ENCODE measurements at places on chromosomes 3 and 15.

GRCh38 chr15:62296756-62297507 lies 131.8 kb upstream of the C2CD4B start:
- DNase-seq = no peak

DNA sequence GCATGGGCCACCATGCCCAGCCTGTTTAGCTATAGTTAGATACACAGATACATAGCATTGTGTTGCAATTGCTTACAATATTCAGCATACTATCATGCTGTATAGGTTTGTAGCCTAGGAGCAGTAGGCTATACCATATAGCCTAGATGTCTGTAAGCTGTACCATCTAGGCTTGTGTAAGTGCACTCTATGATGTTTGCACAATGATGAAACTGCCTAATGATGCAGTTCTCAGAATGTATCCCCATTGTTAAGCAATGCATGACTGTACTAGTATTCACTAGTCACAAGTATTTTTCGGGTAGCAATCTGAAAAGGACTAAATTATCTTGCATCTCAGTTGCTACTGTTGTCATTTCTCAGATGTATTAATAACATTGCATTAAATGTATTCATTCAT lies 16.0 kb downstream of the PIGB start:
- no peak for DNase-seq

GRCh38 chr3:43238801-43239200 lies 47.5 kb upstream of the SNRK start:
- no peak for DNase-seq

GRCh38 chr3:124837730-124838186 lies 49.4 kb downstream of the ITGB5 start:
- DNase-seq = no peak

DNA sequence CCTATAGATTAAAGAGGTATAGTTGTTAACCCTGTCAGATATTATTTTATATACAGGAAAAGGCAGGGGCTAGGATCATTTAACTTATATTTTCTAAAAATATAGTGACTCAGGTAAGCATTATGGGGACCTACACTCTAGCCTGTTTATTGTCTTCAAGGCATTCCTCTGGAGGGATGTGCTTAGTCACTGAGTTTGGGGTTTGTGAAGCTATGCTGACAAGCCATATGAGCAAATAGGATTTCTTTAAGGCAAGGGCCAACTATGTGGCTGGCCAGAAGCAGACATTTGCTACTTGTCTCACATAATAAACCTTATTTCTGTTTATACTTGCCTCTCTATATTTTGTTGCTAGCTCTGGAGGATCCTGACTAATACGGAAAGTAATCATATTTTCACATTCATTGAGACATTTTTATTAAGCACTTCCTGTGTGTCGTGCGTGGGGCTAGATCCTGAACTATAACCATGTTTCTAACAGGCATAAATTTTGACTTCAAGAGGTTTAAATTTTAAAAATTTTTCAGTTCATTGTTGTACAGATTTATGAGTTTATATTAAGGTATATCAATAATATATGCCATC lies 153.4 kb downstream of the OTOL1 start:
- no peak for DNase-seq

GRCh38 chr3:190017521-190018288 lies 103.0 kb downstream of the P3H2 start:
- DNase-seq = no peak

DNA sequence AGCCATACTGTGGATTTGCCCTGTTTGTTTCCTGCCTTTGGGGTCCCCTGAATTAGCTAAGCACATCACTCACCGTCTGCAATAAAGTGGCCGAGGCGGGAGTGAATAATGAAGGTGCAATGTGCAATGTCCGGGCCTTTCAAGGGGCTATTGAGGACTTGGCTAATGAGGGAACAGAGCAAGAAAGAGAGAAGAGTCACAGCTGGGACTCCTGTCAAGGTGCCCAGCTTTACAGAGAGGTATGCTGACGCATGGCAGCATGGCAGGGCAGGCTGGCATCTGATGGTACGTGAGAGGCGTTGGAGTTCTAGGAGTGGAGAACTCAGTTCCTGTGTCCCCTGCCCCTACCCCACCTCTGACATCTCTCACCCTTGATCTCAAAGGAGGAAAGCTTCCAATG lies 13.8 kb upstream of the ATP2B2 start:
- DNase-seq = no peak

DNA sequence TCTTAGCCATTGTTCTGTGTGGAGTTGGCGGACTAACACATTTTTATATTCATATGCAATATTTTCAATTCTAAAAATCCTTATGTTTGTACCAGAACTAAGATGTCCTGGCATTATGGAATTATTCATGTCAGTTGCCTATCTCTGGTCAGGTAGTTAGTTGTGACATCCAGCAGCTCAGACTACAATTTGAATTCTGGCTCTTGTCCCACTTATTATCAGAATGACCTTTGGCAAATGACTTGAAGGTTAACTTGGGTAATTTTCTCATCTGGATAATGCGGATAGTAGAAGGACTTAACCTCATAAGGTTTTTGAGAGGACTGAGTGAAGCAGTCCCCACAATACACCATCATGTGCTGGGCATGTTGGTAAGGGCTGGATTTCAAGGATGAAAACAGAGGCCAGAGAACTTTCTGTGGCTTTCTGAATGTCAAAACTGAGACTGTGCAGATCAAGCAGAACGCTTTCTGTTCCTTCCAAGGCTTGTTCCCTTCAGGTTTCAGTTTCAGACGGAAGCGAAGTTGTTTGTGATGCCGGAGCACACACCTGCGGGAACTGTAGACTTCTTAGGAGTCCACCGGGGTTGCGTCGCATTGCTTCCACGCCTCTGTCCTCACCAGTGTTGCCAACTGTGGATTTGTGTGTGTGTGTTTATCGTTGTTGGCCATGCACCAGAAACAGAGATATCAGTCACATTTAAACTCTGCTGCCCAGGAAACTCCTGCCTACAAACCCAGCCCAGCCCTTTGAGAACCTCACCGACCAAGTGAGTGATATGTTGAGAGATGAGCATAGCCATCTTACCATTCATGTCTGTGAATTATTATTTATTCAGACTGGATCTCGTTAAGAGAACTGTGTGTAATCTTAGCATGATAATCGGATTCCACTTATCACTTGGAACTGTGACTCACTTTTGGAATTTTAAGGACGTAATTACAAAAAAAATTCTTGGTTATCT lies 76.0 kb downstream of the PTPRG start:
- DNase-seq = no peak

DNA sequence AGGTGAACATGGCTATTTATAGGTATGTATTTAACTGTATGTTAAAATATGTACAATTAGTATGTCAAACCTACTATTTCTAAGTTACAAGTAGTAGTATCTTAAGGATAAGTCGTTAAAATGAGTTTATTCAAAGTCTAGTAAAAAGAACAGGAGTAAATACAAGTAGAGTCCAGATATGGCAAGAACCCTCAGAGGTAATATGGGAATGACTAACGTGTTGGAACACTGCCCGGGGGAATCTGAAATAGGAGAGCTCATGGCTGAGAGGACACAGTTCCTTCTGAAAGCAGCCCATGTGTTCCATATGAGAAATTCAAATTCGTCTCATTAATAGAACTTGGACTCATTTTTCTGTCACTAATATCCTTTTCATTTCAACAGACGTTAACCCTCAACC lies 158.8 kb downstream of the CLSTN2 start:
- no peak for DNase-seq

DNA sequence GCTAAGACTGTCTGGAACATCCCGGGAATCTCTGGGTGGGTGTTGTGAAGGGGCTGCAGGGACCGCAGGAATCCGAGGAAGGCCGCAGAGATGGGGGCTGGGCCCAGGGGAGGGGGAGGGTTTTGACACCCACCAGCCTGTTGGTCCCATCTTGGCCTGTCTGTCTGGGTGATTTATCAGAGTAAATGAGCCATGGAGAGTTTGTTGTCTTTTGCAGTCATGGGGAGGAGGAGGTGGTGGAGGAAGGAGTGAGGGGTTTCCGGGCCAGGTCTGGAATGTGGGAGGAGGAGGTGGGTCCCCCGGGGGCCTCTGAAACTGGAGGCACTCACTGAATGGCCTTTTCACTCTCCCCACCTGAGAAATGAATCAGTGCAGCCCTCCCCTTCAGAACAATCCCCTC lies 11.5 kb downstream of the SEMA3F start:
- DNase-seq = no peak

DNA sequence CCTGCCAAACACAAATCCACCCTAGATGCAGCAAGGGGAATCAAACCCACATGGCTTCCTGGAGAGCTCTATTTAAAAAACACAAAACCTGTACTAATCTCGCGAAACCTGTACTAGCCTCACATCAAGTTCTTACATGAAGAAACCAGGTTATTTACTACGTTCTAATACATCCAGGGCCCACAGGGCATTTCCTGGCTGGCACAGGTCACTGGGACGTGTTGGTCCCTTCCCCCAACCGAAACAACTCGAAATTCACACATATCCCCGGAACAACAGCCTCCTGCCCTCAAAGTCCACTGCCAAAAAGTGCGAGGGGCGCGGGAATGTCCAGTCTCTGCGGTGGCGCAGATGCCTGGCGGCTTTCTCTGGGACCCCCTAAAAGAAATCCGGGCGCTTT lies 955 bp downstream of the CDCP1 start:
- no peak for DNase-seq

Measured in head of caudate nucleus (tissue), 42 donors.